ENCODE measurements at places on chromosomes 6 and 20.
A peak's percentile ranks its signal among the peaks of the same experiment; 100 is the strongest.

GRCh38 chr6:82686719-82687118 is 323.1 kb downstream of the TPBG start:
- no peak for DNase-seq

DNA sequence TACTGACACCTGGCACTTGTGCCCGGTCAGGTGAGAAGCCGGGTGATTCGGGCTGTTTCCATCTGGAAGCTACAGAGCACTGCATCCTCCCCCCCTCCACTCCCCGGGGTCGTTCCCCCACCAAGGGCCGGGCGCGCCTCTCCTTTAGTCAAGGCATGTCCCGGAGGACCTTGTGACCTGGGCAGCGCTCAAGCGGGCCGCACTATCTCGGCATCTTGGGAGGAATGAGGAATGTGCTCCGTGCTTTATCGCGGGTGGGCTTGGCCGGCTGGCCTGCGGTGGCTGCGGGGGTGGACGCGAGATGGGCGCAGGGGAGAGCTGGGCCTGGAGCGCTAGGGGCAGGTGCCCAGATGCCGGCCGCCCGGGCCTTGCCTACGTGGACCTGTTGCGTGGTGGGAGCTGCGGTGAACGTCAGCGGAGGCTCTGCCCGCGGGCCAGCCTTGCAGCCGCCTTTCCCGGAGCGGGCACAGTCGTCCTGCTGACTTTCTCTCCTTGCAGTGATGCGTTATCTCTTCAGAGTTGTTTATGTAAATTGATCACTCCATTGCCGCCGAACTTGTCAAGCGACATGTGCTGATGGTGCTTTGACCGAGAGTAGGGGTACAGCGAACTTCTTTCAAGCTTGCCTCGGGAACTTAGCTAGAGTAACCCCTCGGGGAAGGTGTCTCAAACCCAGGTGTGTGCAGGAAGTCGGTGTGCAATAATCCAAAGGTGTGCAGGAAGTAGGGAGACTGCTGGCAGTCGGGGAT is 1.1 kb downstream of the LRRC1 start:
- no peak for DNase-seq

DNA sequence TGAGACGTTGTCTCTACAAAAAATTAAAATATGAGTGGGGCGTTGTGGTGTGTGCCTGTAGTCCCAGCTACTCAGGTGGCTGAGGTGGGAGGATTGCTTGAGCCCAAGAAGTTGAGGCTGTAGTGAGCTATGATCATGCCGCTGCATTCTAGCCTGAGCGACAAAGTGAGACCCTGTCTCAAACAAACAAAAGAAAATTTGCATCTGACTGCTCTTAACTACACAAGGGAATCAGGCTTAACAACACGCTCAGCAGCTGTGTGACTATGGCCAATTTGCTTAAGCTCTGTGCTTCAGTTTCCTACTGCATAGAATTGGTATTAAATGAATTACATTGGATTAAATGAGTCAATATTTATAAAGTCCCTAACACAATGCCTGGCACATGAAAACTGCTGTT is 24.3 kb upstream of the MRPS10 start:
- no peak for DNase-seq

- DNase-seq, result no peak
Observed at GRCh38 chr6:130466052-130466747, 100.4 kb downstream of the TMEM200A start.

- DNase-seq, result no peak
Observed at GRCh38 chr6:161673026-161673425, 399.2 kb upstream of the AGPAT4 start.

- peak; percentile 72 for DNase-seq
Observed at GRCh38 chr6:32940656-32941213, at the start of gene HLA-DMB. TSS of gene HLA-DMB (minus strand) at chr6:32941028. CDS start at chr6:32940807, 221 bp downstream.

DNA sequence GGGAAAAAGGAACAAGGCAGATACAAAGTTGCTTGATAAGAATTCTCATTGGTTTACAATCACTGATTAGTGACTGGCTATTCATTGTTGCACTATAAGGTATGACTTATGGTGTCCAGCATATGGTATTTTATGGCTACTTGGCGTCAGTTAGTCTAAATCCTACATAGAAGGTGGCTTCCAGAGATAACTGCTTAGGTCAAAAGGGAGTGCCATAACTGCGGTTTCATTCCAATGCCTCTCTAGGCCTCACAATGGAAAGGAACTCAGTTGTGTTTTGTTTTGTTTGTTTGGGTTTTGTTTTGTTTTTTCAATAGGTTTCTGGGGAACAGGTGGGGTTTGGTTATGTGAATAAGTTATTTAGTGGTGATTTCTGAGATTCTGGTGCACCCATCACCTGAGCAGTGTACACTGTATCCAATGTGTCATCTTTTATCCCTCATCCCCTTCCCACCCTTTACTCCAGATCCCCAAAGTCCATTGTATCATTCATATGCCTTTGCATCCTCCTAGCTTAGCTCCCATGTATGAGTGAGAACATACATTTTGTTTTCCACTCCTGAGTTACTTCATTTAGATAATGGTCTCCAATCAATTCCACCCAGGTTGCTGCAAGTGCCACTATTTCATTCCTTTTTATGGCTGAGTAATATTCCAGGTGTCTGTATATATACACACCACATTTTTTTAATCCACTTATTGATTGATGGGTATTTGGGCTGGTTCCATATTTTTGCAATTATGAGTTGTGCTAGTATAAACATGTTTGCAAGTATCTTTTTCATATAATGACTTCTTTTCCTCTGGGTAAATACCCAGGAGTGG is 7.0 kb downstream of the GOPC start:
- DNase-seq, result no peak

GRCh38 chr6:125957391-125957693 is 772 bp downstream of the HINT3 start:
- no peak for DNase-seq

- no peak for DNase-seq
Observed at GRCh38 chr6:686497-686896, 6.4 kb downstream of the EXOC2 start.

DNA sequence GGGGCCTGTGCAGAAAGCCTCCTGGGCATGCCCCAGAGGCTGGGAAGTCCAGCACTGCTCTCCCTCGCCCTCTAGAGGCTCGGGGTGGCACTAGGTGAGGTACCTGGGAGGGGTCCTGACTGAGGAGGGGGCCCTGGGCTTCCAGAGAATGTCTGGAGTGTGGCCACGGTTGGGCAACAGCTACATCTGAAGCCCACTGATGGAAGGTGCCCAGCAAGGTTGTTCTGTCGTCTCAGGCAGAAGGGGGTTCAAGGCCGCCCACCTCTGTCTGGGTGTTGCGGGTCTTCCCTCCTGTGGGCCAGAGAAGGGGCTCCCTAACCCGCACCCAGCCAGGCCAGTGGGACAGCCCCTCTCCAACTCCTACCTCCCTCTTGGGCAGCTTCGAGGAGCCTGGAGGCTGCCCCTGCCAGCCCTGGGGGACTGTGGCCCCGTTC is 11.4 kb upstream of the VEGFA start:
- no peak for DNase-seq

DNA sequence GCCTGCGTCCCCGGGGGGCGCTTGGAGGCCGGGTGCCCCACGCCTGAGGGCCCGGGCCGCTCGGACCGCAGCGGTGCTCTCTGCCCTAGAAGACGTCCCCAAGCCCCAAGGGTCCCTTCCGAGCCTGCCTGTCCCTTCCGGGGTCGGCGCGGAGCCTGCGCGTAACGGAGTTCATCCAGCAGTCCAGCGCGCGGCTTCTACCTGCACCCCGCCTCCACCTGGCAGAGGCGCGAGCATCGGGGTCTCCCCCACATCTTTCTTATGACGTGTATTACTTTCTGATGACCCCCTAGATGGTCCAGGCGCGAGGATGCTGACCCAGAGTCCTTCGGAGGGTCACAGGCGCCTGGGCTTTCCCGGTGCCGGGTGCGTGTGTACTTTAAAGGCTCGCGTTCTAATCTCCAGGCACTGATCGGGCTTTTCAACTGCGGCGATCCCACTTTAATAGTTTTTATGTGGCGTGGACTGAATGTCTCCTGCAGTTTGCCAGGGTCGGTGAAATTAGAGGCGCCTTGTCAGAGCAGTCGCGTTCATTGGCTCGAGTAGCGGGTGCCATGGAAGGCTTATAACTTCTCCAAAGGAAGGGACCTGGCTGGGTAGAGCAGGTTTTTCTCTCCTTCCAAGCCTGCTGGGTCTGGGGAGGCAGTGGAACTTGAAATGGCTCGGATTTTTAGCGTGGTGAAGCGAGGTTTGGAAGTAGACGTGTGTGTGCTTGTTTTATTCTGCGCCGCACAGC is 912 bp downstream of the EYA4 start:
- no peak for DNase-seq

DNA sequence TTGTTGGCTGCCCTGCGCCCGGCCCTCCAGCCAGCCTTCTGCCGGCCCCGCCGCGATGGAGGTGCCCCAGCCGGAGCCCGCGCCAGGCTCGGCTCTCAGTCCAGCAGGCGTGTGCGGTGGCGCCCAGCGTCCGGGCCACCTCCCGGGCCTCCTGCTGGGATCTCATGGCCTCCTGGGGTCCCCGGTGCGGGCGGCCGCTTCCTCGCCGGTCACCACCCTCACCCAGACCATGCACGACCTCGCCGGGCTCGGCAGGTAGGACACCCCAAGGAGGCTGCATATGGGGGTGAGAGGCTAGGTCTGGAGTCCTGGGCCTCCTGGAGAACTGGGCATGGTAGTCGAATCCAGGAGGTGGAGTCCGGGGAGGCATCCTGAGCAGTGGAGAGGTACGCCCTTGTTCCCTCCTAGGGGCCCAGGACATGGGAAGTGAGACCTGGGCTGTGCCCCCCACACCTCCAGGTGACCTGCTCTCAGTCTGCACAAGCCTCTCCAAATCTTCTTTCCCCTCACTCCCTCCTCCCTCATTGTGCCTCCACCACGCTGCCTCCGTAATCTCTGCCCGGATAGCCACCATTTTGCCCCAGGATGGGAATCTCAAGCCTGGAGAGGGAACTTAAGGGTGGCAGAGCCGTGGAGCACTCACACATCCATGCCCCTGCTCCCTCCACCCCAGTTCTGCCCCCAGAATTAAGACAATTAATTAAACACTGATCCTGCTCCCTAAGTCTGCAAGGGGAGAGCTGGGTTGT is 541 bp downstream of the CDC25B start:
- no peak for DNase-seq

DNA sequence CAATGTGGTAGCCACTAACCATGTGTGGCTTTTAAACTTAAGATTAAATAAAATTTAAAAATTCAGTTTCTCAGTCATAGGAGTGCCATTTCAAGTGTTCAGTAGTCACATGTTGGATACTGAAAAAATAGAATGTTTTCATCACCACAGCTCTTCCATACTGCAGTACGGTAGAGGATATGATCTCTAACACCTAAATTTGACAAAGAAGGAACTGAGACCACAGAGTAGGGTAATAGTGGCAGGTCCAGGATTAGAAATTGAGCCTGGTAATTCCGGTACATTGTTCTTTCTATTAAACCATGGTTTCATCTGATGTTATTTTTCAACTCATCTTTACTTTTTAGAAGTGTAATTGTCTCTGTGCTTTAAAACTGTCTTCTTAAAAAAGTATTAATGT is 104.0 kb downstream of the CD2AP start:
- no peak for DNase-seq

- no peak for DNase-seq
Observed at GRCh38 chr6:56934876-56935275, 20.0 kb upstream of the BEND6 start.

GRCh38 chr20:20664795-20665589 is 47.5 kb downstream of the RALGAPA2 start:
- no peak for DNase-seq

DNA sequence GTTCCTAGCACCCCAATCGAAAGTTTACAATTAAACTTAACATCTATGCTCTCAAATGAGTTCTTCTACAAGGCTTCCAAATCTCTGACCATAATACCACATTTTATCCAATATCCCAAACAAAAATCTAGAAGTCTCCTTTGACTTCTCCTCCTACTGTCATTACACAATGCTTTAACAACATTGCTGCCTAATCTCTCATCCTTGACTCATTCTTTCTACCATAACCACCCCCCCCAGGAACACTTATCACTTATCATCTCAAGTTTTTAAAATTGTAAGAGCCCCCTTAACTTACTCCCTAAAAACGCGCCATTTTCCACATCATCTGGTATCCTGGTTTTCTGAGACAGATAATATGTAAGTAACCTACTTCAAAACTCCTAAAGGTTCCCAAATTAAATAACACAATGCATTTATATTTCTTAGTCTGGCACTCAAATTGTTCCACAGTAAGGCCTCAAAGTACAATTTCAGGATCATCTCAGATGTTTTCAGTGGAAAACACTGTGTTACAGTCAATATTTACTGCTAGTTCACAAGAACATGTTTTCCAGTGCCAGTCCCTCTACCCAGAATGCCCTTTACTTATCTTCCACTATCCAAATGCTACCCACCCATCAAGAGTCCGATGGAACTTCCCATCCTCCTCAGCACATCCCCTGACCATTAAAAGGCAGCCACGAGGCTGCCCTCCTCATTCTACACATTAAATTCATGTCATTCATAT is 308.2 kb upstream of the THEMIS start:
- DNase-seq, result no peak

Data from kidney epithelial cell (primary cell).